WTC11 (cell line): ENCODE measurements at places on chromosomes 13 and 19.

GRCh38 chr13:29621051-29621800 lies 25.7 kb upstream of the SLC7A1 start:
- no peak for DNase-seq

DNA sequence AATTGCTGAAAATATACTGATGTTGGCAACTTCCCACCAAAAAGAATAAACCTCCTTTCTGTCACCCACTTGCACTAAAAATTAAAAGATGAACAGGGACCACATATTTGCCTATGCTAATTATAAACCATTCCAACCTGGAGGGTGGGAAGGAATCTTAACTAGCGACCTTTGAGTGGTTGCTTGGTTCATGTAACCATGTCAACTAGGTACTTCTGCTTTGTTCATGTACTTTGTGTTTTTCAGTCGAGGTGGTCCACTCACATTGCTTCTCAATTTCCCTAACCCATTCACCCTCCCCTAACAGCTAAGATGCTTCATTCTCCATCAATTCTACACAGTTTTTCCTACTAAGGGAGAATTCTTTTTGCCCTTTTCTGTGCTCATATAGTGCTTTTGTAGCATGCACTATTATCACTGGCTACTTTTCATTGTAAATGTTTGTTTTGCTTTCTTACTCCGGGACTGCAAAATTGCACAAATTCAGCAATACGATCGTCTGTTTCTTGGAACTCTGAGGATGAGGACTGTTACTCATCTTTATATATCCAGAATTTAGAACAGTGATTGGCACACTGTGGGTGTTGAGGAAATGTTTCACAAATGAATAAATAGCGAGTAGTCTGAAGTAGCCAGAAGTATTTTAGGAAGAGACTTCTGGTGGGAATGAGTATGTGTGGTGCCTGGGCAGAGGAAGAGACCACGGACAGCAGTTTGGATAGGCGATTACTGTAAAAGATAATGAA lies 187.5 kb downstream of the GPC6 start:
- DNase-seq = no peak

GRCh38 chr13:59492030-59492636 lies 671.6 kb downstream of the DIAPH3 start:
- DNase-seq = no peak

DNA sequence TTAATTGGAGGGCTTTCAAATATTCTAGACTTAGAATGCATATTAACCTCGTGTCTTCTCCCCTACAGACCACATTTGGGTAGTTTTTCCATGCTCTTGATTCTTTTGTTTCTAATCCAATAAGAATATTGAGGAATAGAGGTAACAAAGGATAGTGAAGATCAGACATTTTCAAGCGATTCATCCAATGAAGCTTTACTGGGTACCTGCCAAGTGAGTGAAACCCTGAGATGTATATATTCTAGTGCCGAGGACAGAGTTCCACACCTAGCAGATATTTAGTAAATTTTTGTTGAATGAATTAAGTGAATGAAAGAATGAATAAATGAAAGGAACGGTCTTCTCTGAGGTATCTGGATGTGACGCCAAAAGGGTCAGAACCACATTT lies 442 bp upstream of the RFC3 start:
- DNase-seq = no peak

DNA sequence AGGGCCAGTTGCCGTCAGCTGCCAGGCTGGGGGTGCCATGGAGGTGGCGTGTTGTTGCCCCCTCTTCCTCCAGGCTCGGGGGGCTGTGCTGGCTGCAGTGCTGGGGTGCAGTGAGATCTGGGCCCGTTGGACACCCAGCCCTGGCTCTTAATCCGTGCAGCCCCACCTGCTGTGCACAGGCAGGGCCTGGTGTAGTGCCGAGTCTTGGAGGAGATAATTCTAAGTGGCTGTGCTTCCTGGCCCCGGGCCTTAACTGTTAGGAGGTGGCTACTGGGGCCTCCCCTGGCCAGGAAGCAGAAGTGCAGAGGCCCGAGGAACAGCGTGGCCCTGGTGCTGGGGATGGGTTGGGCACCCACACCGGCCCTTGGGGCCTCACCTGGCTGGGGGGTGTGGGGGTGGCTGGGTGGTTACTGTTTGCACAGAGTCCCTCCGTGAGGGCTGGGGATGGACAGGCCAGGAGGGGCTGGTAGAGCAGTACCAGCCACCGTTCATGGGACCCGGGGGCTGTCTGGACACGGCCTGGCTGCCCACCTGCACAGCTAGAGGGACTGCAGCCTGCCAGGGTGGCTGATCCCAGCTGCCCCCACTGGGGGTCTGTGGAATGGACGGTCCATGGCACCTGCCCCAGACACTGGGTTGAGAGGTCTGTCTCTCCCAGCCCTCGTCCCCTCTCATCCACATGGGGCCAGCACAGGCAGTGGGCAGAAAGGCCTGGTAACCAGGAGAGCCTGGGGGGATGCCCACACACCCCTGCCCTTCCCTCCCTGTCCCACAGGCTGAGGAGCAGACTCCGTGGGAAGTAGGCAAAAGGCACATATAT lies 3.3 kb downstream of the GPX4 start:
- DNase-seq = no peak

DNA sequence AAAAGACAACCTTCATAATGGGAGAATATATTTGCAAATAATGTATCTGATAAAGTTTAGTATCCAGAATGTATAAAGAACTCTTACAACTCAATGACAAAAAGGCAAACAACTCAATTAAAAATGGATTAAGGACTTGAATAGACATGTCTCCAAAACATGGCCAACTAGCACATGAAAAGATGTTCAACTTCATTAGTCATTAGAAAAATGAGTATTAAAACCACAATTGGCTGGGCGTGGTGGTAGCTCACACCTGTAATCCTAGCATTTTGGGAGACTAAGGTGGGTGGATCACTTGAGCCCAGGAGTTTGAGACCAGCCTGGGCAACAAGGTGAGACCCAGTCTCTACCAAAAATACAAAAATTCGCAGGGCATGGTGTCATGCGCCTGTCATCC lies 18.8 kb upstream of the ZMYM5 start:
- no peak for DNase-seq

- peak; percentile 63 for DNase-seq
These were observed at the start of gene PRMT1 for GRCh38 chr19:49677231-49677900. Gene PRMT1 (plus strand): TSS chr19:49677271. CDS start chr19:49677281, 10 bp downstream.

GRCh38 chr19:4676955-4677731 lies 7.0 kb upstream of the MYDGF start:
- DNase-seq = peak; percentile 87

DNA sequence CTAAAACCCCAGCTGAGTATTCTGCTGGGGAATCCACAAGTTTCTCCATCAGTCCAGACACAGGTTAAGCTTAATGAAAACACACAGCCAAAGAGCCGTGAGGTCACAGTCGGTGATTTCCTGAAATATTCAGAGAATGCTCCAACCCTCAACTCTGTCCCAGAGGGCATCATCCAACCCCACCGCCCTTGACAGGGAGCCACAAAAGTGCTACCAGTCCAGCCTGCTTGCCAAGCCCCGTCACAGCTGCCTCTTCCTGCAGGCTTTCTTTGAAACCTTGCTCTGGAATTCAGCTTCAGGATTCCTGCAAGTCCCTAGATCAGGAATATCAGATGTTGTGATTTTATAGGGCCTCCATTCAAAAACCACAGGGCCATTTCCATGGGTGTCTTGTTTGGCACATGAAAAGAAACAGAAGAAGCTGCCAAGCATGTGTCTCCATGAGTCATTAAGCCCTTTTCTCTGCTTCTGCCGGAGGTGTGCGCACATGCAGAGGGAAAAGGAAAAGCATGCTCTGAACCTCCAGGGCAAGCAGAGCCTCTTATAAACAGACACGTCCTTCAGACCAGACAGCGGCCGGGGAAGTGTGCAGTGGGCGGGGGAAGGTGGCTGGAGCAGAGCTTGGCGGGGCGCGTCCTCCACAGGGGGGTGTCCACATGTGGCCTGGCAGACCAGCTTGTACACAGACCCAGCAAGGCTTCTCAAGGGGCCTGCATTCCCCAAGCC lies 164.7 kb downstream of the KATNAL1 start:
- DNase-seq = no peak

DNA sequence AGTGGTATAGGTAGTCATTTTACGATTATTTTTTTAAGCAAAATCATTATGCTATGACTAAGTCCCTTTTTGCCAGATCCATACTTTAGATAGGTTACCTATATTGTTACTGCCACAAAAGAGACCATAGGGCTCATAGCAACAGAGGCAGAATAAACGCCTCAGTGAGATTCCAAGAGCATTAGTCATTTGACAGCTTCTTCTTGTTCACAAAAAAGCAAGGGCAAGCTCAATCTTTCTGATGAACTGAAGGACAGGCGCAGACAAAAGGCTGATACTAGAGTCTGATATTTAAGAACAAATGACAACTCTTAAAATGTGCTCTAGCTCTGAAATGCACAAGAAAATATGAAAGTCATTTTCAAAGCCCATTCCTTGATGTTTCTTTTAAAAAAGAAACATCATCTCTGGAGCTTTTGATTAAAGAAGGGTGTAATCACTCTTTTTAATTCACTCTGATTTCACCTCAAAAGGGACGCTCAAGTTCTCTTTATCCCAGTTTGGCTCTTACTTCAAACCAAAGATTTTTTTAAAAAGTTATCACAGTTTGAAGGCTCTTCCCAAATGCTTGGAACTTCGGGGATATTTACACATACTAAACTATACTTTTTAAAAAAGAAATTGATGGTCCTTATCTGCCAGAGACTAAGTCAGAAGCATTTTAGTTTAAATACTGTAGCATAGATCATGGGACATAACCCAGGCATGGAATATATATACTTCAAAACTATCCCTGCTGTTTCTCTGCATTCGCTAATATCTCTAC lies 187.2 kb downstream of the EFNB2 start:
- DNase-seq = no peak

GRCh38 chr19:42360787-42361544 lies 29.1 kb downstream of the CNFN start:
- peak; percentile 79 for DNase-seq

GRCh38 chr19:58450856-58451357 lies 515 bp upstream of the ZNF324B start:
- DNase-seq = no peak
